Right lobe of liver (tissue), 6 donors: ENCODE measurements at places on chromosomes 1 and 21.

DNA sequence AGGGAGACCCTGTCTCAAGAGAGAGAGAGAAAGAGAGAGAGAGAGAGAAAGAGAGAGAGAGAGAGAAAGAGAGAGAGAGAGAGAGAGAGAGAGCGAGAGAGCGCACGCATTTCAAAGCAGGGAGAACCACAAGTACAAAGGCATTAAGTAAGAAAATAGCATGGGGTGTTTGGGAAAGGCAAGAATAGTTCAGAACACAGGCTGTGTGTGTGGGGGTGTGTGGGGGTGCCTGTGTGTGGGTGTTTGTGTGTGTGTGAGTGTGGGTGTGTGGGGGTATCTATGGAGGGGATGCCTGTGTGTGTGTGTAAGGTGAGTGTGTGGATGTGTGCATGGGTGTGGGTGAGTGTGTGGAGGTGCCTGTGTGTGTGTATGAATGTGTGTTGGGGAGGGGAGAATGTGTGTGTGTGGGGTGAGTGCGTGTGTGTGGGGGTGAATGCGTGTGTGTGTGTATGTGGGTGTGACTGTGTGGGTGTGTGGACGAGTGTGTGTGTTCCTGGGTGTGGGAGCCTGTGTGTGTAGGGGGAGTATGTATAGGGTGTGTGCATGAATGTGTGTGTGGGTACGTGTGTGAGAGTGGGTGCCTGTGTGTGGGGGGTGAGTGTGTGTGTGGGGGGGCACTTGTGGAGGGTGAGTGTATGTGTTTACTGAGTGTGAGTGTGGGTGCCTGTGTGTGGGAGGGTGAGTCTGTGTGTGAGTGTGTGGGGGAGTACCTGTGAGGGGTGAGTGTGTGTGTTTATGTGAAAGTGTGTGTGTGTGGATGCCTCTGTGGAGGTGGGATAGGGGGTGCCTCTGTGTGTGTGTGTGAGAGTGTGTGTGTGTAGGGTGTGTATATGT is 19.1 kb upstream of the HDAC1 start:
- DNase-seq: no peak

DNA sequence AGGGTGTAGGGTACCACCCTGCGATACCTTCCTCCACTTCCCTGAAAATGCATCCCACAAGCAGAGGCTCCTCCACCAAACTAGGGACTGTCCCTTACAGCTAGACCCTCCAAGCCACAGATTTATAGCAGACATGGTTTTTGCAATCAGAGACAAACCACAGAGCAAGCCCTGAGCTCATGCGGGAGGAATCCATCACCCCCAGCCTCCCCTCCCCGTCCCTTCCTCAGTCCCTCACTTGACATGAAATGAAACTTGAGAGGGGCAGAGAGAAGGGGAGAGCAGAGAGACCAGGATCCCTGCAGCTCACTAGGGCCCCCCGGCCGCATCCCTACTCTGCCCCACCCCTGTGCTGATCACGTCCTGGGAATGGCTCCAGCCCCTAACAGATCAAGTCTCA is 94.9 kb downstream of the MRPL37 start:
- DNase-seq: no peak

DNA sequence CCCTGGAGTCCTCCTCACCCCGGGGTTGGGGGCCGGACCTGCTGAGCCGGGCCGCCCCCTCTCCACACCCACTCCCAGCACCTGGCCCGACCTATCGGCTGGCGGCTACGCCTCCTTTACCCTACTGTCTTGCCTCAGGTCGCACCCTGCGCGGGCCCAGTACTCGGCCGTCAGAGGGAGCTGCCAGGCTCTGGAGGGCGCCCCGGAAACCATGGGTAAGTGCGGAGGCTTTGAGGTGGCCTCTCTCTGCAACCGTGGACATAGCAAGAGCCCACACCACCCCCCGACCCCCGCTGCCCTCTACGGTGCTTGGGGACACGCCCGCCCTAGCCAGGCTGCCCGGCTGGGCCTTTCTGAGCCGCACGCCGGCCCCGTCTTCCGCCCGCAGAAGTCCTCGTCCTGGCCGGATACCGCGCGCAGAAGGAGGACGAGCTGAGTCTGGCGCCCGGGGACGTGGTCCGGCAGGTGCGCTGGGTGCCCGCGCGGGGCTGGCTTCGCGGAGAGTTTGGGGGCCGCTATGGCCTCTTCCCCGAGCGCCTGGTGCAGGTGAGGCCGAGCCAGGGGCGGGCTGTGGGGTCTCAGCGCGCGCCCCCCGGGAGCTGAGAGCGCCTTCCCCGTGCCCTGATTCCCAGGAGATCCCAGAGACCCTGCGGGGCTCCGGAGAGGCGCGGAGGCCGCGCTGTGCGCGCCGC is at the start of gene SH3D21:
Gene SH3D21, plus strand, starts transcription at position 159 of the 692 bp plus-strand sequence. Its CDS starts 53 bp downstream, at position 212.
- DNase-seq: peak; percentile 79

DNA sequence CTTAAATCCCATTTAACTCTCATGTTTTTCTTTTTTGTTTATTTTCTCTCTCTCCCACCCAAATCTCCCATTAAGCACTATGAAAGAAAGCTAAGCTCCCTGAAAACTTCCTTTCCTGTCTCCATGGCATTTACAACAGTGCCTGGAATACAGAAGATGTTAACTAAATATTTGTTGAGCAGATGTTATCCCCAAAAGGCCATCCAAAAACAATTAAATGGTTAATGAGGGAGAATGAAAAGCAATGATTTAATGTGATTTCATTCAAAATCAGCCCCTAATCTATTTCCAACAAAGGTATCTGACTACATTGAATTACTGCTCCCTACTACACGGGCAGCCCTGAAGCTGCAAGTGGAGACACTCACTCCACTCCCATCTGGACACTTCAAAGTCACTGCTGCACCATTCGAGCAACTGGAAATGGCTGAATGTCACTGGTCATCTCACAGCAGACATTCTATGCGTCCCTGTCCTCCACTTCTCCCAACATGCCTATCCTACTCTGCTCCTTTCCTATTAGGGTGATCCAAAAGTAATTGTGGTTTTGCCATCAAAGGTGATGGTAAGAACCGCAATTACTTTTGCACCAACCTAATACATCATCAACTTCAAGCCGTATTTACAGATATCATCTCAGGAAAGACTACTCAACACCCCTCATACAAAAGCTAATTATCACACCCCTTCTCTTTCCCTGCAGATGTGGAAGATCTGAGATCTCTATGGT is 7.5 kb downstream of the TP53BP2 start:
- no peak for DNase-seq

GRCh38 chr1:87864676-87865075 is 536.0 kb downstream of the LMO4 start:
- no peak for DNase-seq

- DNase-seq: no peak
Observed at GRCh38 chr1:160567858-160568682, 11.2 kb downstream of the CD84 start.

GRCh38 chr1:150775276-150775675 is 9.7 kb upstream of the CTSS start:
- no peak for DNase-seq

DNA sequence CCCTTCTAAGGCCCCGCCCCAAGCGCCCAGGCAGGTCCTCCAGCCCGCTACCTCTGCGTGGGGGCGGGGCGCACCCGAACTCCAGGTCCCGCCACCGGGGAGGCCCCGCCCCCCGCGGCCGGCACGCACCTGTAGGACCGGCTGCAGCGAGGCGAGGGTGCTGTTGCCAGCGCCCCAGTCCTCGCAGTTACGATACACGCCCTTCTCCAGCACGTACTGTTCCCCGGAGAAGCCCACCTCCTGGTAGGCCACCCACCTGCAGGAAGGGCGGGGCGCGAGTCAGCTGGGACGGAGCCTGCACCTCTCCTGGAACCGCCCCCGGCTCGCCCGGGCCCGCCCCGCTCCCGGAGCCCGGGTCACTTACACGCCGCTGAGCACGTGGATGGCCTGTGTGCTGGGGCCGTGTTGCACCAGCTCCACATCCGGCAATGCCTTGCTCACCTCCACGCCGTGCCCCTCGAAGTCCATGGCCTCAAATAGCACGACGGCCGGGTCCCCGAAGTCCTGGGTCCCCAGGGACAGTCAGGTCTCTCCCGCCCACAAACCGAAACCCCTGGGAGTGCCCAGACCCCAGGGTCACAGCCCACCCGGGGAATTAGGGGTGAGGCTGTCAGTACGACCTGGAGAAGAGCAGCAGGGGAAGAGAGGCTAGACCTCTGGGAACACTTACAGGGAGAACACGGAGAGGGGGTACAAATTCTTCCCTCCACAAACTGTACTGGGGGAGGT is 17.3 kb downstream of the CRYBG2 start:
- peak; percentile 92 for DNase-seq

- no peak for DNase-seq
Observed at GRCh38 chr1:206575894-206576737, 36.1 kb downstream of the EIF2D start.

DNA sequence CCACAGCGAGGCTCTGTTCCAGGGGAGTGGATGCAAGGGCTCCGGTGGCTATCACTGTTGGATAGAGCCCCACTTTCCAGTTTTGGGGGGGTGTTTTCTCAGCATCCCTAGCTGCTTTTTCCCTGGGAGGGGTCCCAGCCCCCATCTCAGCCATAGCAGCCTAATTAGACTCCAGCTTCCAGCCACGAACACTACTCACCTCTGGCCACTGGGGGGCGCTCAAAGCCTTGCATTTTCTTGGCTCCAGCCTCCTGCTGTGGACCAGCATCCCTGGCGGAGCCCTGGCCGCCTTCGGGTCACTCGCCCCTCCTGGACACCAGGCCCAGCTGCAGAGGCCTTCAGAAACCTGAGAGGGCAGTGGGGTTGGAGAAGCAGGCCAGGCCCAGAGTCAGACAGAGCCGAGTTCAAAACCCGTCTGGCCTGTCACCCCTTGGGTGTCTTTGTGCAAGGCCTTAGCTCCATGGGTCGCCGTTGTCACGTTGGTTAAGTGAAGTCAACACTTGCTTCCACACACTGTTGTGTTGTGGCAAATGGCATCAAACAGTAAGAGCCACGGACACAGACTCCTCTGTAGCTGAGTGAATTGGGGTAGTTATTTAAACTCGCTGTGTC is 93.5 kb upstream of the ACTL8 start:
- DNase-seq: no peak

DNA sequence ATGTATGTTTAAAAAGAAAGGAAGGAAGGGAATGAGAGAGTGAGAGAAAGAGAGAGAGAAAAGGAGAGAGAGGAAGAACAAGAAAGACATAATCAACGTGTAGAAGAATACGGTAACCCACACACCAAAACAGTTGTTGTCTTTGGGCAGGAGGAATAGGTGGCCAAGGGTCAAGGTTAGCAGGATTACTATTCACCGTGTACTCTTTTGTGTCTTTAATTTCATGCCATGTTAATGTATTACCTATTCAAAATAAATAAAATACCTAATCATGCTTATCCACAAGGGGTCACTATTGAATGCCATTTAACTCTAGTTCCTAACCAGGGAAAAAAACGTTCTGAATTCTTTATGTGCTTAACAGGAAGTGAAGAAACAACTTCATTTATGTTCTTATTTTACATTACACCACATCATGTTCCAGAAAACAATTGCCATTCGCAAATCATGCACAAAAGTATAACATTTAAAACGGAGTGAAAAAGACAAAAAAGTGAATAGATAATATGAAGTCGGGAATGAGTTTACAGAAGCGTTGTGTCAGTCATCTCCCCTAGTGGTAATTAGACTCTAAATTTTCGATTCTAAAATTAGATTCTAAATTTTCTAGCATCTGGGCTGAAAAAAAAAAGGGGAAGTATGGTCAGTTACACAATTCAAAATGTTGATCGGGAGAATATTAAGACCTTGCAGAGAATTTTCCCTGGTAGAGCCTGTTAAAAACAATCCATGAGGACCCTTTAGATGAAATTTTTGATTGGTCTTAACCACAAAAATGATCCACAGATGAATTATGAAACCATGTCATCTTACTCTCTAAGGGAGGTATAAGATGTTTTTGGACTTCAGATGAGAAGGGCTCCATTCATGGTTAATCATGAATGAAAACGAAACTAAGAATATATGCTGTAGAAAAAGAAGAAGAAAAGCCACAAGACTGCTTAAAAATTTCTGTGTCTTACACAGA is 700 bp upstream of the KMO start:
- no peak for DNase-seq

DNA sequence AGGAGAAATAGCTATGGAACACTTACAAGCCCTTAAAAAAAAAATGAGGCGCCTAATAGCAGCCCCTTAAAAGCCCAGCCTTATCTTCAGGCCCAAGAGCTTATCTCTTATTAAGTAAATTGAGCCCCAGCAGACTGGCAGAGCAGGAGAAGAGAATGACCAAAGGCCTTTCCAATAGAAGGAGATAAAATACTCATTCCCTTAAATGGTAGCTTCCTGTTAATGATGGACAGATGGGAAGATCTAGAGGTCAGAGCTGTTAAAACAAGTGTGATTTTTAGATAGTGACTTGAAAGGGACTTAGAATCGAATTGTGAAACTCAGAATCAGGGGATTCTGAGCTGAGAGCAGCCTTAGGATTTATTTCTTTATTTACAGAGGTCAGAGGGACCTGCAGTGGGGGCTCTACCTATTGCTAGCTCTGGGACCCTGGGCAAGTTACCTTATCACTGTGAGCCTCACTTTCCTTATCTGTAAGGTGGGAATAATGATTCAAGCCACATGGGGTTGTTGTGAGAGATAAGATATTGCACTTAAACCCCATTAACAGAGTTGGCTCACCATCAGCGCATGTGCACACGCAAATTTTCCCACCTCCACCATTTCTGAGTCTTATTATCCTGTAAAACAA is 101.3 kb upstream of the C8B start:
- no peak for DNase-seq

- DNase-seq: no peak
Observed at GRCh38 chr1:8595941-8596340, 221.5 kb downstream of the RERE start.

- DNase-seq: no peak
Observed at GRCh38 chr21:41926117-41926806, 27.6 kb downstream of the C2CD2 start.

DNA sequence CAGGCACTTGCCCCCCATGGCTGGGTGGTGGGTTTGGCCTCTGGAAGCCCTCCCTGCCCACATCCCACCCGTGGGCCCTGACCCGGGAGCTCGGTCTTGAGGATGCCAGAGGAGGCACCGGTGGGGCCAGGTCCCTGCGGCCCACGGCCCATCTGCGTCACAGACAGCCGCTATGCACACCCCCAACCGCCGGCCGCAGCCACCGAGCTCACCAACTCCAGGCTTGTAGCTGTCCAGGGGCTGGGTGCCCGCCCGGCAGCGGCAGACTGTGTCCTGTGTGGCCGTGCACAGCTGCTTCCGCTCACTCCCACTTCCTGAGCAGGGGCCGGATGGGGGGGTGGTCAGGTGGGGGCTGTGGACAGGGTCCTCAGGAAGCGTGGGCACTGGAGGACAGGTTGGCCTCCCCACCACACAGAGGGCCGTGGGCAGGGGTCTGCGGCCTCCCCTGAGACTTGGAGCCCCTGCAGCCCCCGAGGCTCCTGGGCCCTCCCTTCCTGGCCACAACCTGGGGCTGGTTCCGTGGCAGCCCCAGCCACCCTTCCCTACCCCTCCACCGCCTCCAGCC is 1.1 kb downstream of the TNFRSF4 start:
- DNase-seq: peak; percentile 70

DNA sequence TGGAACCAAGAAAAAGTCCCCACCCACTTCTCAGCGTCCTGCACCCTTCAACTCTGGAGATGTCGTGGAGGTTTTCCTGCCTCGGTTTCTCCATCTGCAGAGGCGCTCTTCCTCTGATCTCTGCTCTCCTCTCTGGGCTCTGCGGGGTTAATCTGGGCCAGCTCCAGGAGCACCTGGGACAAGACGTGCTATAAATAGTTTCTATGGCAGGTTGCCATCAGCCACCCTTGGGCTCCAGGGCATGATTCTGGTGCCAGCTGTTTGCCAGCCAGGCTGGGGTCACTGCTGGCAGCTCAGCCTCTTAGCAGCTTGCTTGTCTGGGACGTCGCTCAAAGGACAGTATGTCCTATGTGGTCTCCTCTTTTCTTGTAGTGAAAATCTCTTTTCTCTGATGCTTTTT is 137.1 kb downstream of the ACTL8 start:
- DNase-seq: no peak

- DNase-seq: no peak
Observed at GRCh38 chr1:178388418-178389145, 108.2 kb downstream of the CLEC20A start.
